ENCODE measurements at places on chromosomes 5 and 9. TPM values are rescaled to one million over a fixed set of nuclear protein-coding genes. Genes with fewer than 3 reads are reported as not detected.

The FOXD4L5 gene
- total RNA-seq, result 0.07 TPM

The ARL10 gene
- total RNA-seq, result 30.0 TPM

The POC5 gene
- total RNA-seq, result 7.0 TPM

The CCL21 gene
- total RNA-seq, result not detected

The CCIN gene
- total RNA-seq, result 3.6 TPM

The BARHL1 gene
- not detected for total RNA-seq

The INSL6 gene
- total RNA-seq, result not detected

The CXCL14 gene
- 0.26 TPM for total RNA-seq

The GNAQ gene
- 42.4 TPM for total RNA-seq

The SGCD gene
- 2.5 TPM for total RNA-seq

The ZBTB26 gene
- total RNA-seq, result 6.2 TPM

The LCN12 gene
- 0.20 TPM for total RNA-seq

The CERCAM gene
- total RNA-seq, result 338 TPM
